ENCODE measurements at places on chromosomes 12 and 14. TPM values are rescaled to one million over a fixed set of nuclear protein-coding genes. Genes with fewer than 3 reads are reported as not detected.

P3H3 gene
- polyA plus RNA-seq: 29.9 TPM

GRCh38 chr14:97387252-97387874 is 590.2 kb downstream of the VRK1 start:
- no peak for DNase-seq

GLIPR1L2 gene
- polyA plus RNA-seq: 1.2 TPM

GRCh38 chr14:52348776-52349175 is 34.7 kb downstream of the PTGER2 start:
- no peak for DNase-seq

GRCh38 chr12:128783129-128783574 is 40.6 kb downstream of the SLC15A4 start:
- no peak for DNase-seq

DNA sequence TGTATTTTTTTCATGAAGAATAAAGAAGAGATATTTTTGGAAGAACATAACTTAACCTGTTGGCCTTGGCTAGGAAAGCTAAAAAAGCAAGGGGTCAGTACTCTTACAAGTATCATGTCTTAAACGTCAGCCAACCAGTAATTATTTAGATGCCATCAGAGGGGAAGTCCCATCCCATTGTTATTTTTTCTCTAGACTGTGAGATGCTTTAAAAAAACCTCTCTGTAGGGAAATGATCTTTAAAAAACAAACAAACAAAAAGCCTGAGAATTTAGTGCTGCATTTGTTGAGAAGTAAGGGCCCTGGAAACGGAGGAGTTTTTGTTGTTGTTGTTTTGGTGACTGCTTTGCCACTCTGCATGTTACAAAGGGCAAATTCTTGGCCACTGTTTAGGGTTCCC is 474.0 kb downstream of the ZFP36L1 start:
- no peak for DNase-seq

DNA sequence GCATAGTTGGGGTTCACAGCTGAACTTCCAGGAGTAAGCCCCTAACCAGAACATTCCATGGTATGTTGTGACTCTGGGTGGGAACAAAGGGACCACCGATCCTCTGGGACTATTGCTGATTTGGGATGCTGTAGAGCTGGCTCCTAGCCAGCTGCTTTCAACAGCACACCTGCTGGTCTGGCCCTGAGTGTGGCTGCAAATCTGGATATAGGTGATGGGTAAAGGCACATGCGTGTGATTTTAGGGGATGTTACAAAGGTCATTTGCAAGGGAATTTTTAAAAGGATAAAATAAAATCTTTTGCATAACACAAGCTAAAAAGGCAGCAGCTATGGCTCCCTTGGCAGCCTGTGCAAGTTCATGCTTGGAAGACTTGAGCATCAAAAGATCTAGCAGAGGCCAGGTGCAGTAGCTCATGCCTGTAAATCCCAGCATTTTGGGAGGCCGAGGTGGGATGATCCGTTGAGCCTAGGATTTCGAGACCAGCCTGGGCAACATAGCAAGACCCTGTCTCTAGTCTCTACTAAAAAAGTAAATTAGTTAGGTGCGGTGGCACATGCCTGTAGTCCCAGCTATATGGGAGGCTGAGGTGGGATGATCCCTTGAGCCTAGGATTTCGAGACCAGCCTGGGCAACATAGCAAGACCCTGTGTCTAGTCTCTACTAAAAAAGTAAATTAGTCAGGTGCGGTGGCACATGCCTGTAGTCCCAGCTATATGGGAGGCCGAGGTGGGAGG is 1.6 kb downstream of the ALDH2 start:
- no peak for DNase-seq

GRCh38 chr14:92540472-92541048 is 27.0 kb downstream of the RIN3 start:
- DNase-seq: peak; percentile 96

GRCh38 chr12:100936661-100937060 is 142.1 kb downstream of the ANO4 start:
- DNase-seq: no peak

ART4 gene
- polyA plus RNA-seq: 2.2 TPM

KERA gene
- polyA plus RNA-seq: not detected

GRCh38 chr12:111699-112493 is 45.3 kb downstream of the IQSEC3 start:
- peak; percentile 14 for DNase-seq

TSPAN19 gene
- polyA plus RNA-seq: not detected

DNA sequence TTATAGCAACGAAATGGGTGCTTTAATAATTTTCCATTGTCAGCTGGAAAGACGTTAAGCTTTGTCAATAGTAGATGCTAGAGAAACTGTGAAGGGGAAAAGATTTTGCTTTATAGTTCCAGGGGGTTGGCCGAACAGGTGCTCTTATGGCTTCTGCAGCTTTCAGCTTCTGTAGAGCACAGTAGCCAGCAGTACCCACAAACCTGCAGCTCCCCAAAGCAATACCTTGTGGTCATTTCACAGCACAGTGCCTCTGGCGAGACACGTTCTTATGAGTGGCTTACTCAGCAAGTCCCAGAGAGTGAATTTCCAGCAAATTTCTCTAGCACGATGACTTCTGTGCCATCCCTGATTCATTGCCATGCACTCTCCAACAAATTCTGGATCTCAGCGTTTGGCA is 416.3 kb upstream of the ATP2B1 start:
- no peak for DNase-seq

GRCh38 chr14:75649337-75649736 is 11.3 kb downstream of the ERG28 start:
- no peak for DNase-seq

FGF23 gene
- polyA plus RNA-seq: 0.04 TPM

GLT1D1 gene
- 0.24 TPM for polyA plus RNA-seq

- no peak for DNase-seq
Measured at GRCh38 chr12:59372956-59373355, 222.9 kb upstream of the SLC16A7 start.

B3GNT4 gene
- polyA plus RNA-seq: 0.11 TPM

GRCh38 chr14:60355768-60356167 is 106.7 kb downstream of the PPM1A start:
- DNase-seq: no peak

- no peak for DNase-seq
Measured at GRCh38 chr12:28223025-28223554, 32.8 kb downstream of the CCDC91 start.

GRCh38 chr14:93906341-93907329 is 20.5 kb upstream of the FAM181A start:
- DNase-seq: no peak

SCNN1A gene
- polyA plus RNA-seq: 0.11 TPM

GRCh38 chr12:114692186-114693058 is 8.4 kb upstream of the TBX3 start:
- DNase-seq: no peak

DNA sequence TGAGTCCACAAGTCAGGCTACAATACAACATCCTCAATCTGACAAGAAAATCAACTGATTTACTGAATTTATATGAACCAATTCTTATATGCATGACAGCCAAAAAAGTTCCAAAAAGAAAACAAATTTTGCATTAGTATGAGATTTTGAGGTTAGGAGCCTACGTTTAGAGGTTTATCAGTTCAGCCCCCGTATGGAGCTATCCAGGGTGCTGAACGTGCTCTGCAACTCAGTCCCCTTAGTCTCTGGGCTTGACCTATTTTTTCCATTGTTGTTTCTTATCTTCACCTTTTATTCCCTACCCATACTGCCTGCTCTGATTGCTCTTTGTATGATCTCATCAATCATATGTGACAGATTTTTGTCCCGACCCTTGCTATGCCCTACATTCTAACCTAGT is 693.0 kb downstream of the NRXN3 start:
- no peak for DNase-seq

Measured in heart left ventricle (tissue), 16 donors.